ENCODE measurements at places on chromosomes 5 and 9. TPM values are rescaled to one million over a fixed set of nuclear protein-coding genes. Genes with fewer than 3 reads are reported as not detected.
A peak's percentile ranks its signal among the peaks of the same experiment; 100 is the strongest.

GRCh38 chr9:136837146-136837855 lies 5.0 kb upstream of the AJM1 start:
- DNase-seq, result no peak

DNA sequence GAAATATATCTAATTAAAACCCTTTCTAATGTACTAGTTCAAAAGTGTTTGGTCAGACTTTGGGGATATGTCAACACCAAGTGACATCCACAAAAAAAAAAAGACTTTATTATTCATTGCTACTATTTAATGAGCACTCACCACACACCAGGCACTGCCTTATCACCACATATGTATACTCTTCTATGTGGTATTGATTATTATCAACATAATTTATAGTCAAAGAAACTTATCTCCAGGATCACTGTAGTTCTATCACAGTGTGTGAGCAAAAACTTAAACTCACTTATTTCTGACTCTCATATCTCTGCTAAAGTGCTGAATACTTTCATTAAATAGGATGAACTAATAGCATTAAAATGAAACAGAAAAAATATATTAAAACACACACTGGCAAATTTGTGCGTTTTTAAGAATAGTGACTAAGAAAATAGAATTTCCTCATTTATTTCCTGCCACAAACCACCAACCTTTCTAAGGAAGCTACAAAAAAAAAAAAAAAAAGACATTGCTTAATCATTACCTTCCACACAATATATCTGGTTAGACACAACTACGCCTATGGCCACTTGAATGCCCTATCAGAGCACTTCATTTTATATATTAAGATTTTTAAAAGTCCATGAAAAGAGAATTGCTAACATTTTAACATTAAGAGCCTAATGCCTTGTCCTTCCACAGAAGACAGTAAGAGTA lies 12.8 kb downstream of the SLCO4C1 start:
- no peak for DNase-seq

- no peak for DNase-seq
Observed at GRCh38 chr5:179817470-179817840, 3.2 kb upstream of the SQSTM1 start.

GRCh38 chr5:64939772-64940510 lies 171.2 kb downstream of the CWC27 start:
- DNase-seq, result no peak

DNA sequence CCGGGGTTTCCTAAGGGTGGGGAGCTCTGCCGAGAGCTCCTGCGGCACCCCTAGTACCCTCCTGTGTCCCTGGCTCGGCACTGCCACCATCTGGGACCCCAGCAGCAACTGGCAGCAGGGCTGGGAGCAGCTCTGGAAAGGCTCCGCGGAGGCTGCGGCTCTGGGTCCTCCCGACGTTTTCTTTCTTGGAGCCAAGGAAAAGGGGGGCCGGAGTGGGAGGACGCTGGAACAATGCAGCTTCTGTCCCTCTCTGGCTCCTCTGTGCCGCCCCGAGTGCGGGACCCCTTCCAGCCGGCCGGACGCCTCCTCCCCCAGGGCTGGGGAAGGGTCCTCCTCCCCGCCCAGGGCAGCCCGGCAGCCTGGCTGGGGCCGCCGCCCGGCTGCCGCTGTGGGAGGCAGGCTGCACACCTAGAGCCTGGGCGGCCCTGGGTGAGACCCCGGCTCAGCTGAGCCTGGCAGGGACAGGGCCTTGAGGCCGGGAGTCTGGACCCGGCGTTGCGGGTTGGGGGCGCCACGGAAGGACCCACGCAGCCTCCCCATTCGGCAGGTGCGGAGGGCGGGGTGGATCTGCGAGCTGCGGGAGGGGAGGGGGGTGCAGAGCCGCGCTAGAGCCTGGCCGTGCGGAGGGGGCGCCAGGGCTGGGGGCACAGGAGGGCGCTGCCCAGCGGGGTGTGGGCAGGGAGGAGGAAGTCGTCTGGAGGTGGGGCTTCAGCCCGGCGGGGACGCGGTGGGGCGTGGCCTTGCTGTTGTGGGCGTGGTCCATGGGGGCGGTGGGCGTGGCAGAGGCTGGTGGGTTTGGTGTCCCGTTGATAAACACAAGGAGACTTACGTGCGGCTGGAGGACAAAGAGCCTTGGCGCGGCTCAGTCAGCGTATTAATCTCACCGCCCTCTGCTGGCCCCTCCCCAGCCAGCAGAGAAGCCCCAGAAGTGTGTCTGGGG lies 15.1 kb downstream of the GPSM1 start:
- no peak for DNase-seq

GRCh38 chr9:99489060-99489413 lies 267.0 kb downstream of the SEC61B start:
- DNase-seq, result peak; percentile 88

GRCh38 chr5:129135633-129136032 lies 41.1 kb downstream of the ISOC1 start:
- no peak for DNase-seq

GRCh38 chr5:174723979-174724483 lies 351 bp upstream of the MSX2 start:
- no peak for DNase-seq

- no peak for DNase-seq
Observed at GRCh38 chr5:178318893-178319292, 86.3 kb upstream of the PHYKPL start.

- peak; percentile 94 for DNase-seq
Observed at GRCh38 chr5:42944989-42945388, 95.1 kb downstream of the ANXA2R start.

DNA sequence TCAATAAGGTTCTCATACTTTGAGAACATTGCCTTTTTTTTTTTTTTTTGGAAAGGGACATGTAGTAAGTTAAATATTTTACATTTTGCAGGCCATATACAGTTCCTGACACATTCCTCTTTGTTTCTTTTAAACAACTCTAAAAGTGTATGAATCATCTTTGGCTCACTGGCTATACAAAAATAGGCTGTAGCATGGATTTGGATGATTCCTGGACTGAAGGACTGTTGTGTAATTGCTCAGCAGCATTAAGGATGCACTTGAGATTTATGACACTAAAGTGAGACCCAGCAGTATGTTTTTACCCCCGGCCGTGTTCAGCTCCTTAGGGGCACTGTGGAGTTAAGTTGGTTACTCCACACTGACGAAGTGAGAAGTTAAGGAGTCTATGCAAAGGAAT lies 41.3 kb downstream of the VPS13A start:
- peak; percentile 61 for DNase-seq

GRCh38 chr5:61186634-61187033 lies 24.4 kb upstream of the SMIM15 start:
- no peak for DNase-seq

GRCh38 chr9:13444245-13445102 lies 165.0 kb upstream of the MPDZ start:
- DNase-seq, result no peak

- no peak for DNase-seq
Observed at GRCh38 chr5:72172786-72173185, 65.5 kb downstream of the MAP1B start.

DNA sequence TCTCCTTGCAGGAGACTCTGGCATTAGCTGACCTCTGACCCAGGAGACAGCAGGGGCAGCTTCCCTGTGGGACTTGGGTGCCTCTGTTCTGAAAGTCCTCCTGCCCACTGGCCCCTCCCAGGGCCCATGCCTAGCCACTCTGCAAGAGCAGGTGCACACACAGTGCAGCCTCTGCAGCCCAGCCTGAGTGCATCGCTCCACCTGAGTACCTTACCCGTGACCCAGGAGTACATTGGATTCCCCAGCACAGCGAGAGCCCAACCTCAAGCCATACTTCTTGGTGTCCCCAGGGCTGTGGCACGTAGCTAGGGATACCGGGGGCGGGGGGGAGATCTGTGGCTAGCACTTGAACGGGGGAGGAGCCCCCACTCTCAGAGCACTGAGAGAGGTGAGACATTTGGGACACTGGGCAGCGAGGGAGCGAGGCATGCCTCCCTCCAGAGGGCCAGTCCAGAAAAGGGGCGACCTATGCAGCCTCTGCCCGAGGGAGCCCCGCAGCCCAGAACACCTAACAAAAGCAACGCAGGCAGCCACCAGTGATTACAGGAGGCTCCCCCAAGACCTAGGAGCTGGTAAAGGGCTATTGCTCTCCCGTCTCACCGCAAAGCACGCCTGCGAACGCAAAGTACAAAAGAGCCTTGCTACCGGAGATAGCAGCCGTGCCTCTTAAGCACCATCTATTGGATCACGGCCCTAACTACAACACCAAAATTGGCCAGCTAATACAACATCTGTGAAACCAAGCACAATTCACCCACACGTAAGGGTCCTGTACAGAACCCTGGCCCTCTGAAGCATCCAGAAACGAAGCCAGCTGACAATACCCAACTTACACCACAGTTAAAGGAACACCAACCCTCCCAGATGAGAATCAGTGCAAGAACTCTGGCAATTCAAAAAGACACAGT lies 826 bp upstream of the PRDM9 start:
- peak; percentile 1 for DNase-seq

DNA sequence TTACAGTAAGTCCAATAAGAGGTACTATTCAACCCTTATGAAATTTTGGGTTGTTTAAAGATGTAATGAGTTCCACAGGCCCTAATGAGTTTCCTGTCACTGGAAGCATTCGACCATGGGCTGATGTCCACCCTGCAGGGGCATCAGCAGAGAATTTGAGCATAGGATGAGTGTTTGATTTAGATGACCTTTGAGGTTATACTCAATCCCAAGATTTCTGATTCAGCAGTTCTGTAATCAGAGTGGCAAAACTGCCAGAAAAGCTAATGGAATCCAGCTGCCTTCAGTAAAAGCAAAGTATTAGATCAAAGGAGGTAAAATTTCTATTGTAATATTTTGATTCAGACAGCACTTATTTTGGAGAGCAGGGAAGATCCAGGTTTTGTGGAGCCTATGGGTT lies 68.3 kb downstream of the COX7C start:
- DNase-seq, result no peak

- DNase-seq, result no peak
Observed at GRCh38 chr9:106700676-106701075, 162.3 kb upstream of the ZNF462 start.

DNA sequence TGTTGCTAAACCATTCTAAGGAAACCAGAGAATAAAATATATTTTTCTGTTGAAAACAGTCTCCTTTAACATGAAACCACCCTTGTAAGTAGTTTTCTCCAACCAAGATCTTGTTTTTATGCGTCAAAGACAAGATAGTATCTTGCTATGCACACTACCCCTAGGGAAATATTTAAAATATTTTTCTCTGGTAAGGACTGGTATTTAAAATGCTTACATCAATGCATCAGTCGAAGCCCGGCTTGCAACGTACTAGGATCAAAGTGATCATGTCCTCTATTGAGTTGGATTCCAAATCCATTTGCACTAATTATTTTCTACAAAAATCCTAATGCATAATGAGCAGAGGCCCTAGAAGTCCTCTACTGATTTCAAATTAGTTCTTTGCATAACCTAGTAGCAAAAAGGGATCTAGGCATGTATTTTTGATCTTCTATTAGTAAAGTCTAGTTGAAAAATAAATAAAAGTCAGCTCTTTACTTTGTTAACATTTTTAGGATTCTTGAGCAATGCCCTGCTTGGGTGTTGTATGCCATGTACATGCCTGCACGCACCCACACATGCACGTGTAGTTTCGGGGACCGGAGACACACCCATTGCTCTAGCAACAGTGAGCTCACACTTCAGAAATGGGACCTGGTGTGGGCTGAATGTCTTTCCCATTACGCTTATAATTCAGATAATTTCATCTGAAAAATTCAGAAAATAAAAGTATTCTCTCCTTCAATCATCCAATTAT lies 165.0 kb upstream of the GPR151 start:
- no peak for DNase-seq

DNA sequence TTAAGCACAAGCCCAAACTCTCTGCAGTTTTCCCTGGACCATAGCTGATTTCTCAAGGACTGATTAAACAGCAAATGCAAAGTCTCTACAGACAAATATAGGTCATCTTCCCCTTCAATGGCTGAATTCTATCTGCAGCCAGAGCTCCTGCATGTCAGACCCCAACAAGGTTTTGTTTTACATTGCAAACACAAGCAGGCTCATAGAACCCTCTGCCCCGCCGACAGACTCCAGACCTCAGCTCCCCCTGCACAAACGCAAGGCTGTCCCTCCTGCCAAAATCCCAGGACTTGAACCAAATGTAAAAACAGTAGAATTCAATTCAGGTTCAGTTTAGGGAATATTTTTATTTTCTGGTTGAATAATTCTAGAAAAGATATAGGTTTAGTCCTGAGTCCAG lies 526.7 kb upstream of the TRPC7 start:
- DNase-seq, result no peak

- DNase-seq, result peak; percentile 76
Observed at GRCh38 chr5:72818866-72819534, 2.5 kb downstream of the TNPO1 start.

DNA sequence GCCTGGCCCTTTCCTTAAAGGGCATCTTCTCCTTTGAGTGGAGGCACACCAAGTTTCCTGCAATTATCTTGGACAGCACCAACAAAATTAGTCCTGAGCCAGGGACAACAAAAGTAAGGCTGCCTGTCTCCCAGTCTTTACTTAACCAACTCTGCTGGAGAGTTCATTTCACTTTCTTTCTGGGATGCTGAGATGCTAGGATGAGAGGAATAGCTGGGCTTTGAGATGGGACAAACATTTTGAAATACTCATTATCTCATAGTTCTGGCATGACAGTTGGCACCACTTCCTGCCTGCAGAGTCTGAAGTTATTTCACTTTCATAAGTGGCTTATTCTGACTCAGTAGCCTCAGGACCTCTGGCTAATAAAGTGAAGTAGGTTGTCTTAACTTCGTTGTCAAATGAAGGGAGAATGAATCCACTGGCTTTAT lies 157.0 kb downstream of the C9orf152 start:
- DNase-seq, result peak; percentile 99

DNA sequence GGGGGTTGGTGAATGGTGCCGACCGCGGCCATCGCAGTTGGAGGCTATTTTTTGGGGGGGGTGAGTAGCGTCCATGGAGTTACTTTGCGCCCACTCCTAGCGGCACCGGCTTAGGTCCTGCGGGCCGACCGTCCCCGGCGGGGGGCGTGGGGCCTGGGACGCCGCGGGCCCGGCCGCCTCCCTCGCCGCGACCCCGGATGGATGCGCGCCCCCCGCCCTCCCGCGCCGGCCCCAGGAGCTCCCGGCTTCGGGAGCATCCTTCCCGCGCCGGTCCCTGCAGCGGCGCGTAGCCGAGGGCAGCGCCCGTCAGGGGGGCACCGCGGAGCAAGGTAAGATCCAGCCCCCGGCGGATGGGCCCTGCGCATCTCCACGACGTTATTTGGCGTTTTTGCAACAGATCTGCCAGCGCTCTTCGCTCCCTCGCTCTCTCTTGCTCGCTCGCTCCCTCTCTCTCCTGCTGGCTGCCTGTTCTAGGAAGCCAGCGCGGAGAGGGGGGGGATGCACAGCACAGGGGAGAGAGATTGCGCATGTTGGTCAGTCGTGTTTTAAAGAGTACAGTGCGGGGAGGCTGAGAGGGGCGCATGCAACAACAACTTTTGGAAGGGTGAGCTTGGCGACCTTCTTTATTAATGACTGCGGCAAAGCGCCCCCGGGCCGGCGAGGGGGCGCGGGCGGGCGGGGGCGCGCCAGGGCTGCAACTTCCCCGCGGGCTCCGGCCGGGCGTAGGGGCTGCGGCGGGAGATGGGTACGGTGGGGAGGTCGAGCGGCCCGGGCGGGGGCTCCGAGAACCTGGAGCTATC lies 413 bp downstream of the JADE2 start:
- peak; percentile 82 for DNase-seq

Gene ZBED3
- 0.64 TPM for total RNA-seq

Gene CDKN2B-AS1
- 9.2 TPM for total RNA-seq

Gene IFNA13
- not detected for total RNA-seq

Gene DNAI1
- not detected for total RNA-seq

Gene GZMA
- not detected for total RNA-seq

Gene SLC44A1
- 46.1 TPM for total RNA-seq

Gene EMB
- total RNA-seq, result 1.3 TPM

Gene CDHR2
- not detected for total RNA-seq

Gene SPATA31A3
- total RNA-seq, result not detected

Gene PCDHGB5
- not detected for total RNA-seq

Gene CRB2
- not detected for total RNA-seq

Gene SEMA4D
- 14.2 TPM for total RNA-seq
